ENCODE measurements at places on chromosomes 5 and 9. TPM values are rescaled to one million over a fixed set of nuclear protein-coding genes. Genes with fewer than 3 reads are reported as not detected.

DNA sequence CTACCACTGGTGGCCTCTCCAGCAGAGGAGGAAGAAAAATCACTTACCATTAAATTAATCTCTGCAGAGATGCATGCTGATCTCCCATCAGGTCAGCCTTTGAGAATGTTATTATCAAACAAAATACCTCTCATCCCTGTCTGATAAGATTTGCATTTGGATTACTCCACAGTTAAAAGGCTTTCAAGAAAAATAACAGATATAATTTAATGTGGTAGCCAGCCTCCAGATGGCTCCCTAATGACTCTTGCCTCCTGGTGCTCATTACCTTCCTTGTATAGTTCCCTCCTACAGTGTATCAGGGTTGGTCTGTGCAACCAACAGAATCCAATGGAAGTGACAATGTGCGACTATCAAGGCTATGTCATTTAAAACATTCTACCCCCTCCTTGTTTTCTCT, 63.6 kb upstream of the TNPO1 start:
- DNase-seq, result no peak

DNA sequence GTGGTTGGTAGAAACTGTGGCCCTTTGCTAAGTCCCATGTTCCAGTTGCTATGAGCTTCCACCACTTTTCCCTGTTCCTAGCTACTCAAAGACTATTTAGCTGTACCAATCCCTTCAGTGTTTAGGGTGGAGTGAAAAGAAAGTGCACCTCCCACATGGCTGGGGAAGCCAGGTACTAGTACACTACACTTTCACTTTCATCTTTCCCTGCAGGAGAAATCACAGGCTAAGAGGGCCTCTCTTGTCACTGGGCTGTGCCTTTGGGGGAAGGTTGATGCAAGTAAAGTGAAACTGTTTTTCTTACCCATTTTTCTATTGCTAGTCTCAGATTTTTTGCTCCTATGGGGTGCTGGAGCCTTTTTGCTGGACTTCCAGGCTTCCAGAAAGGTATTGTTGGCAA, 33.5 kb upstream of the CKS2 start:
- DNase-seq, result peak; percentile 2

- peak; percentile 73 for DNase-seq
Observed at GRCh38 chr9:136694163-136694871, 7.1 kb upstream of the AGPAT2 start.

- no peak for DNase-seq
Observed at GRCh38 chr5:127942246-127943060, 141.1 kb upstream of the SLC12A2 start.

DNA sequence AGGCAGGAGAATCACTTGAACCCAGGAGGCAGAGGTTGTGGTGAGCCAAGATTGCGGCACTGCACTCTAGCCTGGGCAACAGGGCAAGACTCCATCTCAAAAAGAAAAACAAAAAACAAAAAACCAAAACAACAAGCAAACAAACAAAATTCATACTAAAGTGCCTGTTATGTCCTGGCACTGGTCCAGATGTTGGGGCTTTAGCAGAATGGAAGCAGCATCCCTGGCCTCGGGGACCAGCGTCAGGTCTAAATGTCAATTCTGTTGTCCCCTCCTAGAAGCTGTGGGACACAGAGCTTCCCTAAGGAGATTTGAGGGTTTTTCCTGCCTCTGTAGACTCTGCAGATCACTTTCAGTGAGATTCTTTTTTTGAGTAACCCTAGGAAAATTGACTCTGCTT, 26.2 kb downstream of the PPARGC1B start:
- DNase-seq, result no peak

DNA sequence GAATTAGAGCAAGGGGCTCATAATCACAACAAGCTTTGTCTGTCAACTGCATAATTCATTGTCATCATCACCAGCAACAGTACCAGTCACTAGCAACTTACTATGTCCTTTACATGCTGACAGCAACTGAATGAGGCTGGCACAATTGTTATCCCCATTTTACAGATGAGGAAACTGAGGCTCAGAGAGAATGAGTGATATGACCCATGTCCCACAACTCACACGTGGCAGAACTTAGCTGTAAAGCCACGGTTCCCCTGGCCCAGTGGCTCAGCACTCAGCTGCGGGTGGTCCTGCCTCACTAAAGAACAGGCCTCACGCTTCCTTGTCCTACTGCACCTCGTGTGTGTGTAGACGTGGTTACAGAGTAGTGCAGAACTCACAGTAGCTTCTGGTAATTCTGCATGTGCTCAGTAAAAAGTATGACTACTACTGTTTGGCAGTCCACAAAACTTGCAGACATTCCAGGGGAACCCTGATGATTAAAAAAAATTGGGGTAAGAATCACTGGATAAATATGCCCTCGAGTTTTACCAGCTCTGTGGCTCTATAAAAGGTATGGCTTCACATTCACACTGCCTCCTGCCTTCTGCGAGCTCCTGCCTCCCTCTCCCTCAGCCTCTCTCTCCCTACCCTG, 30.2 kb downstream of the AFAP1L1 start:
- DNase-seq, result no peak

- no peak for DNase-seq
Observed at GRCh38 chr9:133430244-133430643, 8.1 kb downstream of the ADAMTS13 start.

DNA sequence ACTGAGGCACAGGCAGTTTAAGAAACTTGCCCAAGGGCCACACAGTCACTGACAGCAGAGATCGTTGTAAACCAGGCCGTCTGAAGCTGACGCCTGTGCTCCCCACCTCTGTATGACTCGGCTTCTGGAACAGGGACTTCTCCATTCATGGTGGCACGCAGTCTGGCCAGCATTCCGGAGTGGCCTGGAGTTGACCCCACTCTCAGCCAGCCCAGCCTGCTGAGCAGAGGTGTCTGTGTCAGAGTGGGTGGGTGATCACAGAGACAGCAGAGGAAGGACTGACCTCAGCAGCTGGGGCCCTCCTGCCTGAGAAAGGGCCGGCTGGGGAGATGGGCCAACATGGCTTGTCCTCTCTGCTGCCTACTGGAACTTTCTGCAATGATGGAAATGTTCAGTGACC, 12.6 kb downstream of the LRSAM1 start:
- no peak for DNase-seq

DNA sequence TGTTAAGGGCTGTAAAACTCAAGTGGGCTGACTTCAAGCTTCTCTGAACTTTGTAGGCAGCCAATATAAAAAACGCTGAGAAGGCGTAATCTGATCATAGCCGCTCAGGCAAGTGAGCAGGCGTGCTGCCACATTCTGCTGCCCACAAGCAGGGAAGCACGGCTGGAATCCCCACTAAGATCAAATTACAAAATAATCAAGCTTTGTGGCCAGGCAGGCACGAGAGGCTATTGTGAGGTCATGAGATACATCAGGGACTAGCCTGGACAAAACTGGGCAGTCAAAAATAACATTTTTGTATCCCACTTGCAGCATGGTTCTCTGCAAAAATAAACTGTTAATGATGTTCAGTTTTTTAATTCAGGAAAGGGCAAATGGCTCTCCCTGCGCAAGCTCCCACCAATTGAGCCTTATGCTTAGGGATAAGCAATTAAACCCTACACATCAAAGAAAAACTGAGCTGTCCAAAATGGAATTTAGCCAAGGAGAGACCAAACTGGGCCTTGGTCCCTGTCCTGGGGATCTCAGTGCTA, 64.0 kb downstream of the POU5F2 start:
- DNase-seq, result peak; percentile 76

DNA sequence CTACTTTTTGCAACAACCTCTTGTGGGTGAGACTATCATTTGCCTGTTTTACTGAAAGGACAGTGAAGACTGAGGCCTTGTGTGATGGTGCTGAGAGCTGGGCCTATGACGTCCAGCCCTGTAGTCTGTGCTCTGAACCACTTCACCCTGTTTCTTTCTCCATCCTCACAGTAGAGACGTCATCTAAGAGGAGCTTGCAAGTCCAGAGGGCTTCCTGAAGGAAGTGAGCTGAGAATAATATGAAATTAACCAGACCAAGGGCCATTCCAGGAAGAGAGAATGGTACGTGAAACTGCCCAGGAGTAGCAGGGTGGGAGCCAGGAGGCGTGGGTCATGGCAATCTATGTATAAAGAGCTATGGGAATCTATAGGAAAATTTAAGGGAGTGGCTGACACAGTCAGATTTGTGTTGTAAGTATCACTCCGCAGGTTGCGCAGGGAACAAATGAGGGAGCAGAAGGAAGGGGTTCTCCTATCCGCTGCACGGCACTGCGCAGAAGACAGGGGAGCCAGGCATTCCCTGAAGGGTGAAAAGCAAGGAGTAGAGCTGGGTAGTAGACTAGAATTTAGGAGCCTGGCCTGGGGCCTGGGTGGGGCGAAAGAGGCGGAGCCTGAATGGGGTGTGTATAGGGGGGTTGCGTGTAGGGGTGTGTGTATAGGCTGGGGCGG, 596 bp upstream of the FGFR4 start:
- DNase-seq, result no peak

DNA sequence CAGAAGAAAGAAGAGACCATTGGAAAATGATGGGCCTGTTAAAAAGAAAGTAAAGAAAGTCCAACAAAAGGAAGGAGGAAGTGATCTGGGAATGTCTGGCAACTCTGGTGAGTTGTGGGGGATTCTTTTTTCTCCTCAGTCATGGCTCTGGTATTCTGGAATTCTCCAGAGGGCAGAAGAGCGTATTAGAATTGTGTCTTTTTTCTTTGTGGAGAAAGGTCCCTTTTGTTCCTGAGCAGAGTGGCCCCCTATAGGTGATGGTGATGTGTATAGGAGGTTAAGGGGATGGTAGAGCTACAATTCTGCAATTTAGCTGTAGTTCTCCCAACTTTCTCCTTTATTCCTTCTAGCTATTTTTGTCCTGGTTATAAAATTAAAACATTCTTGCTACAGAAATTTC, 1.6 kb upstream of the DHFR start:
- DNase-seq, result no peak

GRCh38 chr9:98218562-98219363, 26.3 kb upstream of the CORO2A start:
- peak; percentile 23 for DNase-seq

DNA sequence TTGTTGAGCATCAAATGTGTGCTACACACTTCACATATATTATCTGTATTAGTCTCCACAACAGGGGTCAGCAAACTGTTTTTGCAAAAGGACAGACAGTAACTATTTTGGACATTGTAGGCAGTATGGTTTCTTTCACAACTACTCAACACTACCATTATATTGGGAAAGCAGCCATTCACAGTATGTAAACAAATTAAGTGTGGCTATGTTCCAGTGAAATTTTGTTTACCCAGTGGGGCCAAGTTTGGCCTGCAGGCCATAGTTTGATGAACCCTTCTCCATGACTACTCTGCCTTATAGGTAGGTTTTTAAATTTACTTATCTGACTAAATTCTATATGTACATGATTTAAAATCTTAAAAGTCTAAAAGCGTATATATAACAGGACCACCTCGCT, 13.0 kb upstream of the FAM151B start:
- no peak for DNase-seq

GRCh38 chr5:84825606-84826005, 440.9 kb upstream of the EDIL3 start:
- DNase-seq, result no peak

DNA sequence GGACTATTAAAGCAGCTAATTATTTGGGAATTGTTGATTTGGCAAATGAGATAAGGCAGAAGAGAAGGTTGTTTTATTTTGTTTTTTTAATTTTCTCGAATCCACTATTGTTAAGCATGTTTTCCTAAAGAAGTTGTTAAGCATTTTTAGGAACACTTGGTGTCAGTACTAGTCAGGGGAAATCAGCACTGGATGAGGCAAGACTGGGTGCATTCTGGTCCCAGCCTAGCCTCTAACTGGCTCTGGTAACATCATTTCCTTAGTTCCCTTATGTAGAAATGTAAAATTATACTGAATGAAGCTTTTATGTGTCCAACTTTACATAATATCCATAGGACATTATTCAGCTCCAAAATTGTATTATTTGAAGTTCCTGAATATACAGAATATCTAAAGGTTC, 196.1 kb downstream of the PCSK5 start:
- no peak for DNase-seq

GRCh38 chr5:167694325-167695147, 596.9 kb upstream of the WWC1 start:
- no peak for DNase-seq

DNA sequence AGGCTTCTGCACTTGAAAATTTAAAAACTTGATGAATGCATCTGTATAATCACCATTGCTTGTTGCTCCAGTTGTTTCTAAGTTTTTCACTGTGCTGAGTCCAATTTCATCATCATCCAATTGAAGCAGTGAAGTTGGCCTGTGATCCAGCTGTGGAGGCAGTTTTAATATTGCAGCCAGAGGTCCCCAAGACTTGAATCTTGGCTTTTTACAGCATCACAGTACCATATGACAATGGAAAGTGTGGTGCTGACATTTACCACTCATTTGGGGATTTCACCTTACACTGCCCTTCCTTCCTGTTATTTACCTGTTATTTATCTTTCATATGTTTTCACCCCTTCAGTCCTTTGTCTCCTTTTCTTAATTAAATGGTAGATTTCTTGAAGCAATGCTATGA, 76.2 kb upstream of the SPIN1 start:
- no peak for DNase-seq

FOXD1 gene
- 7.8 TPM for total RNA-seq

OR1Q1 gene
- total RNA-seq, result not detected

GMCL2 gene
- not detected for total RNA-seq

TAF11L7 gene
- not detected for total RNA-seq

IFNA13 gene
- total RNA-seq, result not detected

NEUROG1 gene
- total RNA-seq, result not detected

CNOT6 gene
- total RNA-seq, result 57.1 TPM

KCNN2 gene
- total RNA-seq, result 1.2 TPM

PCDHA6 gene
- total RNA-seq, result 1.2 TPM

FAM151B gene
- 1.3 TPM for total RNA-seq

Data from Calu3 (cell line).